ENCODE measurements at places on chromosomes 12 and 14.

- DNase-seq = no peak
Measured at GRCh38 chr12:64713376-64713775, 45.8 kb downstream of the GNS start.

DNA sequence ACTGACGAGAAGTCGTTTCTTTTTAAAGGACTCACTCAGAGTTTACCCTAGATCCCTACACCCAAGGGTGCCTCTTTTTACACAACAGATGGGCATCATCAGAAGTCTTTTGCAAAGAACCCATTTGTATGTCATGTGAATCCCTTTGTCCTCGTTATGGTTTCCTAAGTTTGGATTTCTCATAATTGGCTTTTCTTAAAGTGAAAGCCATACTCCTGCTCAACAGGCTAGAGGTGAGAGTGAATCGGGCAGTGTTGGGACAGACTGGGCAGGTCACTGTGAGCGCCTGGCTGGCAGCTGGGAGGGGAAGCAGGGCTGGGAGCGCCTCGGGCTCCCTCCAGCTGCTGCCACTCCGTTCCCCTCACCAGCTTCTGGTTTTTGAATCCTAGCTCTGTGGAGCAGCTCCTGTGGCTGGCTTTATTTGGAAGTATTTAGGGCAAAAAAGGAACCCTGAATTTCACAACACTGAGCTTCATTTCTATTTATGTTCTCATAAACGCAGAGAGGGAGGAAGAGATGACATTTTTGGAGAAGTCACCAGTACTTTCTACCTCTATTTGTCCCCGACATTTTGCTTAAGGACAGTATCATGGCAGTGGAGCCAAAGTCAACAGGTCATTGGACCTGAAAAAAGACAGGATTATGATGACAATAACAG lies 63.8 kb upstream of the ACTN1 start:
- DNase-seq = no peak

DNA sequence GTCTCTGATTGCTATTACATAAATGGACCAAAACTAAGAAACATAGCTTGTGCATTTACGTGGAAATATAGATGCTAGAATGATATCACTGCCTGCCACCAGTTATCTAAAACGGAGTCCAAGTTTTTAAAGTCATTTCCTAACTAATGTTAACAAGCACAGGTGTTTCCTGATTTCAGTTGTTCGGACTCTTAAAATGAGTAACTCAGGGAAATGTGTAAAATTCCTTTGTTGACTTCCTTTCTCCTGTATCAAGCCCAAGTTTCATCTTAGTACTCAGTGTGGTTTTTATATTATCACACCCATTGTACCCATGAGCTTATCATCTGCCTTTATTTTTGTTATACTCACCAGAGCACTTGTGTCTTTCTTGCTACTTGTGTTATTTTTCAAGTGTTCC lies 13.2 kb upstream of the PRKCH start:
- DNase-seq = no peak

- DNase-seq = no peak
Measured at GRCh38 chr14:72774141-72774540, 119.8 kb downstream of the DPF3 start.

- DNase-seq = no peak
Measured at GRCh38 chr12:71636704-71637115, 26.9 kb downstream of the ZFC3H1 start.

DNA sequence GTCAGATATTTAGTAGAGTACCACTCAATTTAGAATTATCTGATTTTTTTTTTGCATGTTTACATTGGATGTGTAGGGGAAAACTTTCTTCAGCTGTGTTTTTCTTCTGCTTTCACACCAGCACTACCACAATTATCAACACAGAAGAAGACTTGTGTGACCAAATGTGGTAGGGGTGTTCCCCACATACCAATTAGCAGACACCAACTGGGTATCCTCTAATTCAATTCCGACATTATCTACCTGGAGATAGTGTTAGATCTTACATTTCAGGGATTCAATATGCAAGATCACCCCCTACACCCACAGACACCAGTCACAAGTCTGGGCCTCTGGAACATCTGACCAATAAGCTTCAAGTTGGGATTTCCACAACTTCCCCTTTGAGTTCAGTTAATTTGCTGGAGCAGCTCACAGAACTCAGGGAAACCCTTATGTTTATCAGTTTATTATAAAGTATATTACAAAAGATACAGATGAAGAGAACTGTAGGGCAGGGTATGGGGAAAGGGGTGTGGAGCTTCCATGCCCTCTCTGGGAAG lies 4.1 kb upstream of the KLRG1 start:
- no peak for DNase-seq

DNA sequence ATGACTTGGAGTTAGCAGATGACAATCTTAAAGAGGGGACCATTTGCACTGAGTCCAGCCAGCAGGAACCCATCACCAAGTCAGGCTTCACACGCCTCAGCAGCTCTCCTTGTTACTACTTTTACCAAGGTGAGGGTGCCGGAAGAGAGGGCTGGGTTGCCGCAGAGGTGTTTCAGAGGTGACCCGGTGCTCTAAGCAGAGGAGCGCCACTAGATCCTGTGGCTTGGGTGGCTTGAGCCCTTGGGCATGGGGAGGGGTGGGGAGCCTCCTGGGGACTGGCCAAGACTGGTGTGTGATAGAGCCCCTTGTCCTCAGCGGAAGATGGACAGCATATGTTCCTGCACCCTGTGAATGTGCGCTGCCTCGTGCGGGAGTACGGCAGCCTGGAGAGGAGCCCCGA lies 17.7 kb downstream of the POP5 start:
- no peak for DNase-seq

- DNase-seq = no peak
Measured at GRCh38 chr12:697481-697880, 34.2 kb upstream of the NINJ2 start.

DNA sequence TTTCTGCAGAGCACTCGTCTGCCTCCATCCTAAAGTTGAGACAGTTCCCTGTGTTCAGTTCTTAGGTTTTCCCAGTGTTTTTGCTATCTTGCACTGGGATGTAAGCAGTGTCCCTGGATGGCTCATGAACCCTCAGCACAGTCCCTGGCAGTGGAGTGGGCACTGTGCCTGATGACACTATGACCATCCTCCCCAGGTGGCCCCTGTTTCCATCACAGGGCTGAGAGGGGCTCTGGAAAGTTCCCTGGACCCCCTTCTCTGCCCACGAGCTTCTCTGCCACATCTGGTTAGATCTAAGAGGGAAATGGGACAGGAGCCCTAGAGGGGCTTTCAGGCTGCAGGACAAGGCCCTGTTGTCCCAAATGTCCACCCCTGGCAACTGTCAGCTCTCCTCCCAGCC lies 249.8 kb upstream of the SFSWAP start:
- no peak for DNase-seq

- no peak for DNase-seq
Measured at GRCh38 chr14:50756300-50756699, 74.7 kb downstream of the NIN start.

- DNase-seq = no peak
Measured at GRCh38 chr12:46126050-46126727, 135.8 kb upstream of the SCAF11 start.

GRCh38 chr12:112305951-112306350 lies 76.3 kb downstream of the HECTD4 start:
- no peak for DNase-seq

DNA sequence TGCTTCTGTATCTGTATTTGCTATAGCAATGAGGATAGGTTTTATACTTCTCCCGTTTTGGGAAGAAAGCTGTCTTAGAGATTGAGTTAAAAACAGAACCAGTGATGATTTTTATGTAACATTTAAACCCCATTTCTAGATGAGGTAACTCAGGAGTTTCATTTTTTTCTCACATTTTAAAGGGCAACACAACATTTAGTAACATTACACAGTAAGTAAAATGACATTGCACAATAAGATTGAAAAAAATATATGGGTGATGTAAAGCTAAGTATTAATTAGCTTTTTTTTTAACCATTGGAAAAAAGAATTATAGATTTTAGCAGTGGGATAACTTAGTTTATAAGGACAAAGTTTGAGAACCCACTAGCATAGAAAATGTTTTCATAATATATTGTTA lies 25.2 kb upstream of the SCFD1 start:
- DNase-seq = no peak

GRCh38 chr12:127898616-127899015 lies 368.4 kb upstream of the TMEM132C start:
- DNase-seq = no peak

GRCh38 chr12:3661028-3661427 lies 91.9 kb downstream of the CRACR2A start:
- no peak for DNase-seq

GRCh38 chr12:98399532-98399931 lies 115.9 kb upstream of the TMPO start:
- peak; percentile 64 for DNase-seq

GRCh38 chr12:25241167-25242020 lies 9.3 kb downstream of the KRAS start:
- peak; percentile 39 for DNase-seq

GRCh38 chr12:66648033-66648735 lies 30.7 kb downstream of the GRIP1 start:
- no peak for DNase-seq

- no peak for DNase-seq
Measured at GRCh38 chr12:113664224-113664681, 192.6 kb upstream of the LHX5 start.

- no peak for DNase-seq
Measured at GRCh38 chr12:126347421-126347820, 1282.2 kb downstream of the AACS start.

DNA sequence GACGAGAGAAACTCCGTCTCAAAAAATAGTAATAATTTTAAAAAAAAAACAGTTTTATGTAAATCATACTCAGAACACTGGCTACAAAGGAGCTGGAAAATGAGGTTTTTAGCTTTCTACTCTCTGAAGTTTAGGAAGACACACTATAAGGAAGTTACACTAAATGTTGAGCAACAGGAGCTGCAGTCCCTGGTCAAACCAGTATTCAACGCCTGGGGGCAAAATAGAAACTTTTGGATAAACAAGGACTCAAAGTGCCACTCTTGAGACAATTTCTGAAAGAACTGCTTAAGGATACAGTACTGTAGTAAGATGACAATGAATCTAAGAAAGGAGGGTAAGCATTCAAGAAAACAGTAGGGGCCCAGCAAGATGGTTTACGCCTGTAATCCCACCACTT lies 29.3 kb downstream of the ACTR6 start:
- no peak for DNase-seq

GRCh38 chr12:42338280-42338679 lies 12.3 kb downstream of the PPHLN1 start:
- no peak for DNase-seq

DNA sequence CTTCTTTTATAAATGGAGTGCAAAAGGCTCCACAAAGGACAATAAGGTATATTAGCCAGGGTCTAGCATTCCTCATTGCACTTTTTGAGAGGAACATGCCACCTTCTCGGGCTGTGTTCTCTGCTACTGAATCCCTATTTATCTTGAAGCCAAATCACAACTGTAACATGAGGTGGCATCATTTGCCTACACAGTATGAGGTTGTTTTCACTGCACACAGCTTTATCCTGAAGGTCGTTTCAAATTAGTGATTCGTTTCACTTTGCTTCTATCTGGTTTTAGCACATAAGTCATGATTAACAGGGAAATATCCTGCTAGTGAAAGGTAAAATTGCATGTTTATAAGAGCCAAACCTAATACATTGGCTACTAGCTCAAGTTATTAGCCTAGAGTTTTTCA lies 153.8 kb downstream of the SLC35F4 start:
- DNase-seq = no peak

DNA sequence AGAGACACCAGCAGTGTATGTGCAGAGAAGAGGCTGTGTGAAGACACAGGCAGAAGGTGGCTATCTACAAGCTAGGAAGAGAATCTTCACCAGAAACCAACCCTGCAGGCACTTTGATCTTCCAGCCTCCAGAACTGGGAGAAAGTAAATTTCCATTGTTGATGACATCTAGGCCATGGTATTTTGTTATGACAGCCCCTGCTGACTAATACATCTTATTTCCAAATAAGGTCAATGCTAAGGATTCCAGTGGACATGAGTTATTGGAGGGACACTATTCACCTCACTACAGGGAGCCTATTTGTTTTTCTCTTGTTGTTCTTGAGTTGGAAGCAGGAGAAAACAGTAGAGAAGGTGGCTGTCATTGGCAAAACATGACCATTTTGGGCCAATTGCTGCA lies 88.5 kb upstream of the RIN3 start:
- DNase-seq = no peak

All from activated gamma-delta T cell treated with Interleukin-2 at 50 U/mL for 16 hours (primary cell).